ENCODE measurements at places on chromosomes 1 and 21.

GRCh38 chr21:25107708-25108107 lies 499.6 kb downstream of the MRPL39 start:
- peak; percentile 0 for DNase-seq

DNA sequence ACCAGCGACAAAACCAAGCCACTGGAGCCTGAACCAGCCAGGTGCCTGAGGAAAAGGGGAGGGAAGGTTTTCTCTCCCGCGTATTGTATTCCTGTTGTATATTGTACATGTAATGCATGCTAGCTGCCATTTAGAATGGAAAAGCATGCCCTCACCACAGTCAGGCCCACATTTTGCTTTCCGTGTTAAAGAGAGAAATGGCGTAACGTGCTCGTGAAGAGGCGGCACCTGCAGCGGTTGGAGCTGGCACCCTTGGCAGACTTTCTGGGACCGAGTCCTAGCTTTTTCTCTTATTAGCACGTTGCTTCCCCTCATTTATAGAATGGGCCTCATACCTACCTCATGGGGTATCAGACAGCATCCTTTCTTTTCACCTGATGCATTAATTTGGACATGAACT lies 135.3 kb upstream of the IRF2BP2 start:
- DNase-seq = no peak

DNA sequence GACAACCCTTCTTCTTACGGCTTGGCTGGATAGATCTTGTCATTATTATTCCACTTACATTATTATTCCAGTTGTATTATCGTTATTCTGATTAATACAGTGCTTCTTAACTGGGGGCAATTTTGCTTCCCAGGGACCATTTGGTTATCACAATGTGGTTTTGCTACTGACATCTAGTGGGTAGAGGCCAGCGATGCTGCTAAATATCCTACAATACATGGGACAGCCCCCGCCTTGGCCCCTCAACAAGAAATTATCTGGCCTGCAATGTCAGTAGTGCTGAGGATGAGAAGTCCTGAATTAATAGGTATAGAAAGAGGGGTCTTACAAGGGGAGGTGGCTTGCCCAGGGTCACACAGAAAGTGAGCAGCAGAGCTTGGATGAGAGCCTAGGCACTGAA lies 105.6 kb downstream of the PTPRU start:
- no peak for DNase-seq

GRCh38 chr1:216700779-216701178 lies 22.4 kb downstream of the ESRRG start:
- no peak for DNase-seq

- no peak for DNase-seq
Measured at GRCh38 chr1:169451218-169451824, 24.0 kb upstream of the CCDC181 start.

- DNase-seq = peak; percentile 86
Measured at GRCh38 chr1:38046884-38047602, 450 bp upstream of the POU3F1 start.

DNA sequence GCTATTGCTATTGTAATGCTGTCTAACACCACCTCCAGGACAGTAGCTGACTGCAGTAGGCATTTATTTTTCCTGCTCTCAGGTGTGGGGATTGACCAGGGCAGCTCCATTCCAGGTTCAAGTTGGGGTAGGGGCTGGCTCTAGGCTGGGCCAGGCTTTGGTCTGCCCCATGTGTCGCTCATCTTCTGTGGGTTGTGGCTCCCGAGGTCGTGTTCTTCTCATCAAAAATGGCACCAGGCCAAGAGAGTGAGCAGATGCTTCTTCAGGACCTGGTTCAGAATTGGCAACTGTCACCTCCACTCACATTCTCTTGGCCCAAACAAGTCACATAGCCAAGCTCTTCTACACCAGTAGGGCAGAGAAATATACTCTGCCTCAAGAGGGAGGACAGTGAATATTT lies 133.7 kb downstream of the PTPRU start:
- DNase-seq = no peak
